ENCODE measurements at places on chromosomes 6 and 20. TPM values are rescaled to one million over a fixed set of nuclear protein-coding genes. Genes with fewer than 3 reads are reported as not detected.

DSP gene
- 2,497 TPM for total RNA-seq

ANKRD66 gene
- not detected for total RNA-seq

FAM217A gene
- not detected for total RNA-seq

RAB32 gene
- total RNA-seq = 12.3 TPM

DUSP15 gene
- total RNA-seq = not detected

MAP3K5 gene
- 21.6 TPM for total RNA-seq

NTSR1 gene
- 0.61 TPM for total RNA-seq

SIRPB2 gene
- total RNA-seq = 4.4 TPM

ENPP4 gene
- 2.0 TPM for total RNA-seq

LPA gene
- not detected for total RNA-seq

PHACTR3 gene
- 1.4 TPM for total RNA-seq

MICB gene
- total RNA-seq = 1.5 TPM

- no peak for DNase-seq
Measured at GRCh38 chr6:87903323-87903722, 144.3 kb upstream of the SPACA1 start.

DNA sequence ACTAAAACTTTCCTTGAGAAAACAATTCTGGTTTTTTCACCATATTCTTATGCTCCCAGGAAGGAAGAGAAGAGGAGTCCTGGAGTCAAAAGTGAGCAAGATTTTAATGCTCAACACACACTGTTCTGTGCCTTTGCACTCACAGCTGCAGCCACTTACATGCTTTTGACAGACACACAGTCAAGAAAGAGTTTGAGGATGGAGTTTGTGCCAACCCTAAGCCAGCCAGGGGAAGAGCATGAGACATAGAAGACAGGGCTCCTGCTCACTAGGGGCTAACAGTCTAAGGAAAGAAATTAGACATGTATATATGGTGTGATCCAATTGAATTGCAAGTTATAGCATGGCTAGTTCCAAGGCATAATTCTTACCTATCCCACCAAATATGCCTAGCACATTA, 37.1 kb upstream of the IL17A start:
- no peak for DNase-seq

DNA sequence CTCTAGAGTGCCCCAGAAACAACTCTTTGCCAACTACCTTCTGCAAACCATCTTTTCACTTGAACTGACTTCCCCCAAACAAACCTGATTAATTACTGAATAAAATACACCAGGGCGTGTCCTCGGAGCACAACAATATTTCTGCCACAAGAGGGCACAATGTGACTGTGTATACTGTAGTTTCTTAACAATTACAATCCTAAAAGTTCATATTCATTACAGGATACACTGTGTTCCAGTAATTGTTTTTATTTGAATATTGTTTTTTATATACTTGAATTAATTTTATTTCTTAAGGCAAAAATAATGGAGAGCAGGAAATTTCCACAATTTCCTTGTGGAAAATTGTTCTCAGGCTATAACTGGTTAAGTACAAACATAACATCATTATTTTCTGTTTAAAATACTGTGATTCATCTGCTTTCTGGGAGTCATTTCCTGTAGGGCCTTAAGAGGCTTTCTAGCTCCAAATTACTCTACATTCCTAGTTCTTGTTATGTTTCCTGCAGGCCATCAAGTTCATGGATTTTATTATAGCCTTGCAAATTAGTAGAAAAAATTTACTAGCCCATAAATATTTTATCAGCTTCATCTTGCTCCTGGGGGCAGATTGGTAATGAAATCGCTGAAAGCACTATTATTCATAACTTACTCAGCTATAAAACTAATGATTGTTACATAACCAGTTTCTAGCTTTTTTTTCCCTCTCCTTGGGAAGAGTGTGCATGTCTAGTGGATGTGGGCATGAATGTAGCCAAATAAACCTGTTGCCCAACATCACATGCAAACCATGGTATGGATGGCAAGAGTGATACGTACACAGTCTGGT, 51.9 kb upstream of the SLC22A16 start:
- DNase-seq = no peak

DNA sequence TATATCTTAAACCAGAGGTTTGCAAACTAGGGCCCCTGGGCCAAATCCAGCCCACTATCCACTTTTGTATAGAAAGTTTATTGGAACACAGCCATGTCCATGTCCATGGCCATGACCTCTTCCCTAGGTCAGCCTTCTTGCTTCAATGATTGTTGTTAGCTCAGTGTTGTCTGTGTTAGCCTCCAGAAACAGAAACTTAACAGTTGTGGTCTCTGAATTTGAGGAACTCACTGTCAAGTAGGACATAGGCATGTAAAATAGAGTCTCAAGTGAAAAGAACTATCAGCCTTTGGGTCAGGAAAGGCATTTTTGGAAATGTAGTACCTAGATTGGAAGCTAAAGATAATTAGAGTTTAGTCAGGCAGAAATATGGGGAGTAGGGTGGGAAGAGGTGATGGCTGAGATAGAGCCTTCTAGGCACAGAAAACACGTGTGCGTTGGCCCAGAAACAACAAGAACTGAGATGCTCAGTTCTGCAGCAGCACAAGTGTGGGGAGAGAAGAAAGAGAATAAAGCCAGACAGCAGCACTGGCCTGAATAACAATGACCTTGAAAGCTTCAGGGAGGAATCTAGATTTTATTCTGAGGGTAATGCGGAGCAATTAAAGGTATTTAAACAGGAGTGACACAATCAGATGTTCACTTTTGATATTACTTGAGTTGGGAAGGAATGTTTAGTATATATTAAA, 87.0 kb upstream of the OLIG3 start:
- no peak for DNase-seq

- DNase-seq = no peak
Measured at GRCh38 chr6:30711758-30712380, 5.2 kb downstream of the MDC1 start.

DNA sequence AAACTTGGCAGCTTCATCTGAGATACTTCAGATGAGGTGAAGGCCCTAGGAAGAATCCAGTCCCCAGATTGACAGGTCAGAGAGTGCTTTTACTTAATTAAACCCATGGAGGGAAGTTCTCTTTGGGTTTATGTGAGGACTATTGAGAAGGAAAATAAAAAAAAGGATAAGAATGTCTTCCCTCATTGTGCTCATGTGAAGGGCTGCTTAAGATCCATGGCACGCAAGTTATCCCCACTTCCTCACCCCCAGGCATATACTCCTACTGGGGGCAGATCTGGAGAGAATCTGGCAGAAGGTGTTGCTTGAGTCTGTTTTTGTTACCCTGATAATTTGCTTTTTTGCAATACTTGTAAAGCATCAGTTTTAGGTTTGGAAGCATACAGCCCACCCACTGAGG, 322.9 kb upstream of the TFAP2D start:
- no peak for DNase-seq

GRCh38 chr20:61762886-61763739, 302.6 kb downstream of the TAF4 start:
- DNase-seq = no peak

DNA sequence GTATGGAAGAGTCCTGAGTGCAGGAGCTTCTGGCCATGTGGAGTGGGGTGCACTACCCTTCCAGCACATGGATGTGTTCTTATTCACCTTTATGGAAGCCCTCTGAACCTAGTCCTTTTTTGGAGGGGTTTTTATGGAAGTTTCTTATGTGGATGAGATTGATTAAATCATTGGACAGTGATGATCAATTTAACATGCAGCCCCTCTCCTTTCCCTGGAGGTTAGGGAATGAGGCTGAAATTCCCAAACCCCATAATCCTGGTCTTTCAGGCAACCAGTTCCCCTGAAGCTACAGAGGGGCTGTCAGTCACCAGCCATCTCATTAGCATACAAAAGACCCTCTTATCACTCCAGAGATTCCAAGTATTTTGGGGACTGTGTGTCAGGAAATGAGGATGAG, 183.9 kb upstream of the MAP3K7 start:
- no peak for DNase-seq

GRCh38 chr20:16488086-16488485, 85.2 kb downstream of the KIF16B start:
- no peak for DNase-seq

DNA sequence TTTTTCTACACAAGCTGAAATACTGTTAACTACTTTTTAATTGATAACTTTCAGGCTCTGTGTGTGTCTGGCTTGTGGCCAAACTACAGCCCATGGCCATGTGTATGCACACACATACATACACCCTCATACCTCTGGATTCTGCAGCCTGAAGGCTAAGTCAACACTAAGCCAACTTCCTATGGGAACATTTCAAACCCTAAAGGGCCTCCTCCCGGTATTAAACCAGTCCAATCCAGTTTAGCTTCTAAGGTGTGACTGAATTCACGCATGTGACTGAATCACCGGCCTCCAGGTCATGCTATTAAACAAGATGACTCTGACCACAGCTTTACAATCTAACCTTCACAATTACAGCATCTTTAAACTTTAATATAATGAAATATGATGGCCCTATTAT, 20.7 kb upstream of the DST start:
- DNase-seq = no peak

GRCh38 chr6:17965397-17965796, 22.0 kb downstream of the KIF13A start:
- no peak for DNase-seq

DNA sequence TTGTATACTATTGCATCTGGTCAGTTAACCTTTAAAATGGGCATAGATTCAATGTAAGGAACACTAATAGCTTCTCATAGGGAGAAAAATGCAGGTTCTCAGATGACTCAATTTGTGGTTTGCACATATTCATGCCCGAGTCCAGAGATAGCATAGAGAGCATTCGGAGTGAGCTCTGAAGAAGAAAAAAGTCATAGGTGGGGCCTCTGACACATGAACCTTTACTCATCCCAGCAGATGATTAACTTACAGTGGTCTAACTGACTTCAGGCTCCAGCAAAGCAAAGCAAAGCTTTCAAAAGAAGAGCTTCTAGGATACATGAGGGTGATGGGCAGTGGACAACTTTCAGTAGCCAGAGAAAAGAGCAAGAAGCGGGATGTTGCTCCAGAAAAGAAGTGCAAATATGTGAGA, 55.3 kb upstream of the BTN3A2 start:
- no peak for DNase-seq

- peak; percentile 98 for DNase-seq
Measured at GRCh38 chr6:35691027-35691824, 2.5 kb upstream of the FKBP5 start.

GRCh38 chr20:12410783-12411182, 493.1 kb downstream of the BTBD3 start:
- DNase-seq = no peak

DNA sequence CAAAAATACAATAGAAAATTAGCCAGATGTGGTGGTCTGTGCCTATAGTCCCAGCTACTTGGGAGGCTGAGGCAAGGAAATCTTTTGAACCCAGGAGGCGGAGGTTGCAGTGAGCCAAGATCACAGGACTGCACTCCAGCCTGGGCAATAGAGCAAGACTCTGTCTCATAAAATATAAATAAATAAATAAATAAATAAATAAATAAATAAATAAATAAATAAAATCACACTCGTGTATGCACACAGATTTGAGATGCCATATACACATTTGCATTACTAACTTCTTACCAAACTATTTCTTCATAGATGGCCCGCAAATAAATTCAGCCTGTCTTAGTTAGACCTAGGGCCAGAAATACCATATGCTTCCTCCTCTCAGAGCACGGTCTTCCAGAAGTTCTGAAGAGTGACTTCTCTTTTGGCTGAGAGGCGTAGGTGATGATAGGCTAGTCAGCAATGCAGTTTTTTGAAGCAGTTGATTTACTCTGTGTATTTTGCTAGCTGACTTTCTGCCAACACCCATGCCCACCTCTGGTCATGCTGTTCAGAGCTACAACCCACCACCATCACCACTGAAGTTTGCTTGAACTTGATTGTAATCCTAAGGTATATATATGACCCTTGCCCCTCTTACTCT, 150.1 kb downstream of the SASH1 start:
- DNase-seq = no peak

GRCh38 chr6:20207088-20207418, 5.2 kb downstream of the MBOAT1 start:
- DNase-seq = no peak

- DNase-seq = no peak
Measured at GRCh38 chr6:36769183-36769675, 70.0 kb downstream of the CPNE5 start.

DNA sequence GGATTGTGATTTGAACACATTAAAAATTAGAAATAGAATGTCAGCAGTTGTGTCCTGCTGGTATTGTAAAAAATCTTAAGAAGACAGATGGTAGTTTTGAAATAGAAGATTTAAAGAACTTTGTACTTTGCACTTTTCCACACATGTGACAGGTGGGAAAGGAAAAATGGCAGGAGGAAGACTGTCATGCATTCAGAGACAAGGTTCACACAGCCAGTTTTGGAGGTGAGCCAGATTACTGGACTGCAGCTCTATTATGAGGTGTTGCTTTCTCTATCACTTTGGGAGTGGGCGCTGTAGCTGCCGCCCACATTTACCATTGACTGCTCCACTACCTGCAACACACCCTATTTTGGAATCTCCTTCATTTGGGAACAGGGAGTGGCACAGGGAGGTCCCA, 12.1 kb upstream of the NDUFAF4 start:
- no peak for DNase-seq

DNA sequence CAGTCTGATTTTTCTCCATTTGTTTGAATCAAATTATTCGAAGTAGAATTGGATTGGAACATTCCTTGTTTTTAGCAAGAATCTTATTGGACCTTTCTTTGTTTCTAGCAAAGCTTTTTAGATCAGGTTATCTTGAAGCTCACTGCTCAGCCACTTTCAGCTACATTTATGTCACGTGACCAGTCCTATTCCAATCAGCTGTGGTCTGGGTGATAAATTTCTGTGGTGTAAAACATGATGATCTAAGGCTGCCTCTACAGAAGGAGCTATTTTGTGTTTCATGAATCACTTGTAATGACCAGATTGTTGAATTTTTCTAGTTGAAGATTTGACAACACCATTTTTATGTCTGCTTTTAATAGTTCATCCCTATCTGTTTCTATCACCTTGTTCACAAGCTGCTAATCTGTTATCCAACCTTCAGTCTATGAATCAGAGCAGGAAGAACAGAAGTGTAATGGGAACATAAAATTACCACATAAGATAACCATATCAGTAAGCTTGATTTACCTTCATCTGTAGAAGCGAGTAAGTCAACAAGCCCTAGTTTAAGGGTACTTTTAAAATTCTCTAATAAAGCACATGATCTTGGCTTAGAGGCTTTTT, 101.0 kb upstream of the MAP3K7 start:
- no peak for DNase-seq

- no peak for DNase-seq
Measured at GRCh38 chr6:85669735-85670194, 27.1 kb upstream of the SYNCRIP start.

GRCh38 chr6:143018955-143019354, 41.7 kb upstream of the AIG1 start:
- DNase-seq = no peak

DNA sequence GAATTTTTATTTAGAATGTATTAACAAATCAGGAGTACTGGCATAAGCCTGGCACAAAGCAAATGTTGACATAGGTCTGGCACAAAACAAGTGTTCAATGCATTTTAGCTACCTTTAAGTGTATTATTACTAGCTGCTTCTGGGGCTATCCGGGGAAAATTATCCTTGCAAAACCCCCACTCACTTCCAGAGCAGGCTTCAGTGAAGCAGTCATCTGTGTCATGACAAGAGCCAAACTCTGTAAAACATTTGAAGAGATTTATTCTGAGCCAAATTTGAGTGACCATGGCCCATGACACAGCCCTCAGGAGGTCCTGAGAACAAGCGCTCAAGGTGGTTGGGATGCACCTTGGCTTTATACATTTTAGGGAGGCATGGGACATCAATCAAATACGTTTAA, 6.4 kb upstream of the TRIM38 start:
- DNase-seq = no peak

- peak; percentile 48 for DNase-seq
Measured at GRCh38 chr6:158011478-158011920, 29.8 kb downstream of the SYNJ2 start.
